ENCODE measurements at places on chromosomes 2 and 18. TPM values are rescaled to one million over a fixed set of nuclear protein-coding genes. Genes with fewer than 3 reads are reported as not detected.

The ALPP gene
- 6.0 TPM for total RNA-seq

The LAMA3 gene
- 89.1 TPM for total RNA-seq

The ZSWIM2 gene
- total RNA-seq, result not detected

The AMER3 gene
- total RNA-seq, result not detected

The FOXD4L1 gene
- total RNA-seq, result 0.62 TPM

The SEMA4C gene
- total RNA-seq, result 24.3 TPM

DNA sequence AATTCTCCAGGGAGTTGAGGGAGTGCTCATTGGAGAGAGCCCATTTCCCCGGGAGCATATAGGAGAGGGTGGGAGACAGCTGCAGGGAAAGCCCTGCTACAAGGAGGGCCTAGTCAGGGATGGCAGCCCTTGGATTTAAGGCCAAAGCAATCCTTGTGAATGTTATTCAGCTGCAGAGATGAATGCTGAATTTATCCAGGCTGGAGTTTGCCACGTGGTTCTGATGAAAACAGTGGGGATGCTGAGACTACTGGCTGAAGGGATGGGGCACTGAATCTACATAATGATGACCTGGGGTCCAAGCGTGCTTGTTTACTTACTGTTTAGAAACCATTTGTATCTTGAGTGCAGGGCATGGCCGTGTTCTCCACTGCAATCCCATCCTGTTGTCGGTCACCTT, 35.6 kb upstream of the RNF149 start:
- no peak overlapping the region for H3K27ac ChIP-seq
- H3K4me1 ChIP-seq, result peaks cover 15% of the 10 kb centered on the region
- DNase-seq, result no peak

GRCh38 chr2:26652361-26653041, 11.3 kb upstream of the CIB4 start:
- H3K4me3 ChIP-seq, result peak overlapping the region; percentile 7
- peaks cover 26% of the 10 kb centered on the region for H3K4me1 ChIP-seq
- peak overlapping the region; percentile 68 for H3K27ac ChIP-seq
- H3K36me3 ChIP-seq, result no peaks in the 10 kb centered on the region
- DNase-seq, result no peak

DNA sequence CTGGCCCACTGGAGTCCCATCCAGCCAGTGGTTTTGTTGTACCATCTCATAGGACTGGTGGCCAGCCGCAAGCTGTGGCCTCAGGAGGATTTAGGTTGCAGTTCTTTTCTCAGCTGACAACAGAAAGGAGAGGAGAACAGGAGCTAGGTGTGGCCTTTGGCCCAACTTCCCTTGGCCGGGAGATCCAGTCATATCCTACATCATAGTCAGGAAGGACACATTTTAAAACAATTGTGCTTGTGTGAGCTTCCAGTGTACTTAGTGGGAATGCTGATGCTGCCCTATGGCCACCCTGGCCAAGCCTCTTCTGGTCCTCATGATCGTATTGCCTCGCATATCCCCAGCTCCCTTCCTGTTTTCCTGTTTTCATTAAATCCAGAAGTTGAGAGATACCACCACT, 98.1 kb downstream of the WDSUB1 start:
- no peak for DNase-seq
- H3K27me3 ChIP-seq, result no peaks in the 10 kb centered on the region
- H3K36me3 ChIP-seq, result peaks cover 58% of the 10 kb centered on the region

DNA sequence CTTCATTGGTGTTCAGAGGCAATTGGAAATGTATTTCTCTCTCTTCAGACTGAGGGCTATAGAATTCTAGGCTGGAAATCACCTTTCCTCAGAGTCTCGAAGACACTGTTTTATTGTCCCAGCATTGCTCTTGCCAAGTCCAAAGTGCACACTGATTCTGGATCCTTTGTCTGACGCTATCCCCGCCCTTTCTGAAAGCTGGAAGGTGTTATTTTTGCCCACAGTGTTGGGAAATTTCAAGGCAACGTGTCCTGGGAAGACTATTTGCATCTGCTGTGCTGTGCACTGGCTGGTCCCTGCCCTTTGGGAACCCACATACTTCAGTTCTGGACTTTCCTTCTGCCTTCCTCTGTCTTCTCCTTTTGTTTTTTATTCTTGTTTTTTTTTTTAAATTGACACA, 190.8 kb downstream of the SH3BP4 start:
- DNase-seq, result no peak
- H3K36me3 ChIP-seq, result no peaks in the 10 kb centered on the region
- H3K4me3 ChIP-seq, result no peak overlapping the region
- no peak overlapping the region for H3K27ac ChIP-seq

GRCh38 chr2:219446101-219446504, 11.5 kb downstream of the SPEG start:
- H3K4me1 ChIP-seq, result peaks cover 5% of the 10 kb centered on the region
- no peak overlapping the region for H3K4me3 ChIP-seq
- no peaks in the 10 kb centered on the region for H3K36me3 ChIP-seq

GRCh38 chr18:24018299-24018886, 3.8 kb downstream of the TTC39C start:
- H3K27ac ChIP-seq, result no peak overlapping the region
- no peak for DNase-seq
- no peaks in the 10 kb centered on the region for H3K27me3 ChIP-seq
- no peaks in the 10 kb centered on the region for H3K36me3 ChIP-seq
- H3K4me3 ChIP-seq, result no peak overlapping the region
